LoVo (cell line): ENCODE measurements at places on chromosomes 3 and 15.

GRCh38 chr3:156598413-156598812, 43.5 kb upstream of the SSR3 start:
- DNase-seq = no peak

GRCh38 chr3:58387650-58388546, 45.7 kb downstream of the PDHB start:
- no peak for DNase-seq

- DNase-seq = no peak
Observed at GRCh38 chr3:193974191-193974652, 161.7 kb upstream of the HES1 start.

DNA sequence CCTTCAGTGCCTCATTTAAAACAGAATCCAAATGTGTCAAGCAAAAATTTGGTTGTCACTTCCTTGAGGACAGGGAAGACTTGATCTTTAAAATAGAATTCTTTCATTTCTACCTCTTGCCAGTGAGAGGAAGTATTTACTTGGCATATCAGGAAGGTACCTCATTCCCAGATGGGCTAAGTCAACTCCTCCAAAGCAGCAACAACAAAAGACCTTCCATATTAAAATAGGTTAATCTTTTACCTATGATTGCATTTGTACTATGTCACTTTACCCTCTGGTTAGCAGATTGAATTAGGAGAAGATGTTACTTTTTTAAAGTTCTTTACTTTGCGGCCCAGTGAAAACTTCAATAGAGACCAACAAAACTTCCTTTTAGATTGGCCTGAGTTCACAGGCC, 462.1 kb upstream of the ADAMTS9 start:
- no peak for DNase-seq

DNA sequence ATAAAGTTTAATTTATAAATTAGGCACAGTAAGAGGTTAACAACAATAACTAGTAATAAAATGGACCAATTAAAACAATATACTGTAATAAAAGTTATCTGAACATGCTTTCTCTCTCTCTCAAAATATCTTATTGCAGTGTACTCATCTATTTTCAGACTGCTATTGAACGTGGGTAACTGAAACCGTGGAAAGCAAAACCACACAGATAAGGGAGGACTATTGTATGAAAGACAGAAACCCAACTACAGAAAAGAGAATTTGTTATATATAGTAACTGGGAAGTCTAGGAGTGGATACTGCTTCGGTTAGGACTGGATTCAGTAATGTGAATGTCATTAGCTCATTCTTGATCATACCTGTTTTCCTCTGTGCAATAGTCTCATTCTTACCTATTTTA, 119.3 kb upstream of the DAZL start:
- no peak for DNase-seq

DNA sequence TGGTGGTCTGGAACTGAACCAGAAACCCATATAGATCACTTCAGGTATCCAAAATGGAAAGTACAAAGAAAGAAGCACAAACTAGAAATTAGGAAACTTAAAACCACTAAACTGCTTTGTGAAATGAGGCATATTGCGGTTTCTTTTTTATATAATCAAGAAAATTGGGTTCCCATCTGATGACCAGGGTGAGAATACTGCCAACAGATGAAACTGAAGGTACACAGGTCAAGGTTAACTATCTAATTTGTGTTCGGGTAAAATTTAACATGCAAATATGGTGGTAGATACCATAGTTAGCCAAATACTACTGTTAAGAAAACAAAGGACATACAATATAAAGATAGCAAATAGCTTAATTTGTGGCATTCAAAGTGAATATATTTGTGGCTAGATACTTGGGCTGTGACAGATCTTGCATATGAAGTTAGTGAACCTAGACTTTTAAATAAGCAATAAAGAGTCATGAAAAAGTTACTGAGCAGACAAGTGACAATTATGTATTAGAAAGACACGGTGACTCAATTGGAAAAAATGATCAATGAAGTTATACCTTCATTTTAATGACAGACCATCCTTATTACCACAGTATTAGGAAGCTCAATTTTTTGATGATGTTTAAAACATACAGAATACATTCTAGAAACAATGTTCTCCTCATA, 127.4 kb downstream of the NR2E3 start:
- no peak for DNase-seq

- DNase-seq = no peak
Observed at GRCh38 chr15:46365572-46365971, 730.7 kb downstream of the SQOR start.

GRCh38 chr3:138472141-138472825, 37.9 kb downstream of the ESYT3 start:
- no peak for DNase-seq

GRCh38 chr3:170321321-170322034, 36.0 kb upstream of the SKIL start:
- DNase-seq = no peak

- no peak for DNase-seq
Observed at GRCh38 chr15:63292241-63292640, 14.8 kb downstream of the APH1B start.

DNA sequence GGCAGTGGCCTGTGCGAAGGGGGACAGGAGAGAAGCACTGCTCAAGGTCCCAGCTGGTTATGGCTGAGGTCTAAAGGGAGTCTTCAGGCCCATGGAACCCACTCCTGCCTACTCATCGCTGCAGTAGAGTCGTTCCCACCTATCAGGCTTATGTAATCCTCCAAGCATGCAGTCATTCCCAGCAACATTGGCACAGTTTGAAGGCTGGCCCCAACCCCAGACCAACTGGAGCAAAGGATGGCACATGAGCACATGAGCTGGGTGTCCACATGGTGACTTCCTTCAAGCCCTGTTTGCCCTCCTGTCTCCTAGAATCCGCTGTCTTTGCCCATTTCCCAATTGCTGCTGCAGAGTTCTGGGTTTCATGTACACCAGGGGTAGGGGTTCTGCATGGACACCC, 60.5 kb upstream of the FGD5 start:
- no peak for DNase-seq

GRCh38 chr15:49083401-49084284, 37.4 kb upstream of the SECISBP2L start:
- DNase-seq = no peak

DNA sequence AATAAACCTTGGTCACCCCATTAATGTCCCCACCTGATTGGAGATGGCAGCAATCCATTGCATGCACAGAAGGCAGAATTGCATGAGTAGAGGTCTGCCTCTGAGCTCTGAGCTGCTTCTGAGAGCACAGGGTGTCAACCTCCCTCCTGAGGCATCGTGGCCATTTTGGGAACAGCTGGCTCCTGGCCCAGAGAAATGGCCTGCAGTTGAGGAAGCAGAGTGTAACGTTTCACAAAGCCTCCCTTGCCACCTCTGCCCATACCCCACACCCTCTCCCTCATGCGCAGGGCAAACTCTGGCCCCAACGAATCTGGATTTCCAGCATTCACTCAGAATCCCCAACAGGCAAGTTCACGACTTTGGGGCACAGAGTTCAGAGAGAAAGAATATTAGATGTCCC, 198.9 kb downstream of the ADAMTS9 start:
- DNase-seq = no peak

- no peak for DNase-seq
Observed at GRCh38 chr3:23071296-23071695, 131.8 kb upstream of the UBE2E2 start.

- DNase-seq = no peak
Observed at GRCh38 chr3:106033654-106034053, 164.8 kb upstream of the CBLB start.
